ENCODE measurements at places on chromosomes 11 and 22. TPM values are rescaled to one million over a fixed set of nuclear protein-coding genes. Genes with fewer than 3 reads are reported as not detected.

Gene OR10A2
- total RNA-seq: not detected

Gene CNTF
- not detected for total RNA-seq

Gene SEC14L2
- 20.6 TPM for total RNA-seq

Gene HEPN1
- not detected for total RNA-seq

Gene DYNC2H1
- 25.3 TPM for total RNA-seq

Gene ARAP1
- 59.2 TPM for total RNA-seq

DNA sequence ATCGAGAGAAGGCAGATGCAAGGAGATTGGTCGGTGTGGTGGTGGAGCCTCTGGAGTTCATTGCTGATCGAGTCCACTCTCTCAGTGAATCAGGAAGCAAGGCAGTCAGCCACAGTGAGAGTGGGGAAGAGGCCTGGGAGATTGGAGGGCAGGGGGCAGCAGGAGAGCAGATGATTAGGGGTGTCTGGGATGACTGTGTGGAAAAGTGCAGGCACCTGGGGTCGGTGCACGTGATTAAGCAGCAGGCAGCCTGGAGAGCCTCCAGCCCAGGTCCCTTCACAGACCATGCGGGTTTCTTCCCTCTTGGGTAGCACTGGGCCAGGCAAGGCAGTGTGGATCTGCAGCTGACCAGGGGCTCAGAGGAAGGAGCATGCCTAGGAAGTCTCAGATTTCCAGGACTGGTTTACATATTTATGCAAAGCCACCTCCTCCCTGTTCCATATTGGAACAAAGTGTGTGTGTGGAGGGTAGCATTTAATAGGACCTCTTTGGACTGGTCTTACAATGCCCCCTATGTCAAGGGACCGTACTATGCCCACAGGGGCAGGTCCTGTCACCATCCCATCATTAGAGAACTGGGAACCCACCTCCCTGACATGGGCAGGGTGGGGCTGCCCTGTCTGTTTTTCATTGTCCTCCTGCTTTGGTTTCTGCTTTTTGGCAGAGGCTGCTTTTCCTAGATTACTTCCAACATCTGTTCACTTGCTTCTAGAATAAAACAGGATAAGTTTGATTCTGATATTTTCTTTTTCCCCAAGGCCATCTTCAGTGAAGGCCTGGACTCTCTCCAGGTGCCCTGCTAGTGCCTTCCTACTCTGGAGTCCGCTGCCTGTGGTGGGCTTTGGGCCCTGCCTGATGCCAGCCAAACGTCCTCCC lies 14.0 kb upstream of the GDPD5 start:
- DNase-seq: no peak

DNA sequence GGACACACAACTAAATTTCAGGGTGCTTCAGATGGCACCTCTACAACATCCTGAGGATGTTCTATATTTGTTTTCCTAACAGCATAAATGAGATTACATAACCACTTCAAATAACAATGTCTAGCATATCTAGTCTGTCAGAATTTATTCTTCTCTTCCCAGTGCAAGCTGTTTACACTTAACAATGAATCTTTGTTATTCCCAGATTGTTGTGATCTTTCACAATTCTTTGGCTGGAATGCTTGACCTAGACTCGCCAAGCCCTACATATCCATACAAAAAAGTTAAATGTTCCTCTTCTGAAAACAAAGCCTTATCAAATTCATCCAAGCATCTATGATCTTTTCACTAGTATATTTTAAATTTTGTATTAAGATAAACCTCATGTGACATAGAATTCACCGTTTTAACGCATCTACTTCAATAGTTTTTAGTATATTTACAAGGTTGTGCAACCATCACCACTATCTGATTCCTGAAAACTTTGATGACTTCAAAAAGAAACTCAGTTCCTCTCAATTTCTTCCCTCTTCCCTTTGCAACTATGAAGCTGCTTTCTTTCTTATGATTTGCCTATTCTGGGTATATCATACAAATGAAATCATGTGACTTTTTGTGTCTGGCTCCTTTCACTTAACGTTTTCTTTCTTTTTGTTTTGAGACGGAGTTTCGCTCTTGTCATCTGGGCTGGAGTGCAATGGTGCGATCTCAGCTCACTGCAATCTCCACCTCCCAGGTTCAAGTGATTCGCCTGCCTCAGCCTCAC lies 61.7 kb upstream of the CHRNA10 start:
- DNase-seq: no peak

DNA sequence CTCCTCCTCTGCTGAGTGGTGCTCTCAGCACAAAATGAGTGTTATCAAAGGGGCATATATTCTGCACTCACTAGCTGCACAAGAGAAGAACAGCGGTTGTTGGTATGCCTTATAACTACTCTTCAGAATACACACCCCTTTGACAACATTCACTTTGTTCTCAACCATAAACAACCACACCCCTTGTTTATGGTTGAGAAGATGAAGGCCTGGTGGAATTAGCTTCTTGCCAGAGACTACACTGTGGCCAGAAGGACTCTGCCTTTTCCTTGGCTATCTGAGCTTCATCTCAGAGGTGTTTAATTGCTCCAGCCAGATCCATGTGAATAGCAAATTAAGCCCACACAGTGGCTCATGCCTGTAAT lies 45.0 kb upstream of the CLDN5 start:
- DNase-seq: no peak

GRCh38 chr11:106463796-106464201 lies 386.3 kb downstream of the AASDHPPT start:
- no peak for DNase-seq

DNA sequence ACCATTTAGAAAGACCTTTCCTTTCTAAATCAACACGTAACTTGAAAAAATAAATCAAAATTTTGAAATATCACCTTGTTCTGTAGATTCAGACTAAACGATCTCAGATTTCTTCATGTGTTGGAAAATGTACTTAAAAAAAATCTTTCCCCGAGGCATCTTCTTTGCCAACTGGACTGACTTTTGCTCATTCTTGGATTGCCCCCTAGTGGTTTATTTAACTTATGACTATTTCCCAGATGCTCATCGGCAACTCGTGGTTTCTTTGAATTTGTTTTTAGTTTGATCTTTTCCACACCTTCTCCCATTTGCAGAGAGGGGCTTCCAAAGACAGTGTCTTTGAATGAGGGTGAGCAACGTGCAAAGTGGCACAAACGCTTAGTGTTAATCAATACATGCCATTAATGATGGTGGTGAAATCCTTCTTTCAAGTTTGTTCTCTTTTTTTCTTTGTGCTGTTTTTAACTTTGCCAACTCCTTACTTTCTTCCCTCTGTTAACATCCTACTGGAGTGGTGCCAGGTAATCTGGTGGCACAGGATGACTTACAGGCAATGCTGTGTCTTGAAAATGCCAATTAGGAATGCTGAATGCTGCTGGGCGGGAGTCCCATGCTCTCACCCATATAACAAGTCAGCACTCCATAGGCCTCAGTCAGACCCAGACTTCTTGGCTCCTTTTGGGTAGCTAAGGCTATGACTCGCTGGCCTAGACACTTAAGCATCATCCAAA lies 18.3 kb downstream of the PRSS23 start:
- no peak for DNase-seq

Measured in vagina (tissue), 2 donors.